CD4-positive, CD25-positive, alpha-beta regulatory T cell (primary cell): ENCODE measurements at places on chromosomes 4 and X.

DNA sequence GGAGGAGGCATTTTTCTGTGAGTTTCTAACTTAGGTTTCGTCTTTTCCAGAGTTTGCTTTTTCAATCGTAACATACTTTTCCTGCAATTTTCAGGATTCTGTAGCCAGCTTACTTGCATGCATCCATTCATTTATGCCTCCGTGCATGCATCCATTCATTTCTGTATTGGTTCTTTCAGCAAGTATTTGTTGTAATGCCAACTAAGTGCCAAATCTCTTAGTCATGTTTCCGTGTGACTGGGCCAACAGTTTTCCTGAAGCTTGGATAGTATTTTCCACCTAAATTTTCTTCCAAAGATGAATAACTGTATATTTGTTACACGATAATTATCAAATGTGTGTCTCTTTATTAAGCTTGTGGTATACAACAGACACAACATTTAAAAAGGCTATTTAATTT lies 41.5 kb downstream of the CBLL2 start:
- no peak for DNase-seq

DNA sequence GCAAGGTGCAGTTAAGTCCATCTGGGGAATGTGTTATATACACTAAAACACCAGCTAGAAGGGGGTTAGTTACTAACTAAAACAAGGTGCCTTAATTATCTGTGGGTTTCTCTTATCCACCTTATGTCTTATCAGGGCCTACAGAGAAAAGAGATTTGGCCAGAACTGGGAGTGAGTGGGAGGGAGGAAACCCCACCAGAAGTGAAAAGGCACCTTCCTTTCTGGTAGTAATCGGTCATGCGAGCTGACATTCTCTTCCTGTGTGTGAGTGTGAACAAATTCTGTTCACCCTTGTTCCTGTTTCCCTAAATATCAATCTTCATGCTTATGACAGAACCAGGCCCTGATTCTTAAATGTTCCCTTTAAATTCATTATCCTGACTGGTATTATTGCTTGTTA lies 43.5 kb downstream of the SRPX2 start:
- DNase-seq = no peak

DNA sequence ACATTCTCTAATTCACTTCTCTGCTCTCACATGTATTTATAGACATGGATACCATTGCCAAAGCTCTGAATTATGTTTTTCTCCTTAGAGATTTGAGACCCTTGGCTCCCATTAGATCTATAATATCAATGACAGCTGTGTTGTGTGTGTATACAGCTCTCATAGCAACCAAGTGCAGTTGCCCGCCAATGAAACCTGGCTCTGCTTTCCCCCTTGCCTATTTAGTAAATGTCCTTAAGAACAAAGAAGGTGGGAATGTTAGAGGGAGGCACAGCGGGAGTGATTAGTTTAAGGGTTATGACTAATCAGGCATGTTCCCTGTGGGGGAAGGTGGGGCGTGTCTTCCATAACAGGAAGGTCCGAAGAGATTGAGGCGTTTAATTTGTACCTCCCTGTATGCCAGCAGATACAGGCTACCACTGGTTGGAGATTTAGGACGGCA lies 100.5 kb upstream of the TBC1D9 start:
- no peak for DNase-seq

DNA sequence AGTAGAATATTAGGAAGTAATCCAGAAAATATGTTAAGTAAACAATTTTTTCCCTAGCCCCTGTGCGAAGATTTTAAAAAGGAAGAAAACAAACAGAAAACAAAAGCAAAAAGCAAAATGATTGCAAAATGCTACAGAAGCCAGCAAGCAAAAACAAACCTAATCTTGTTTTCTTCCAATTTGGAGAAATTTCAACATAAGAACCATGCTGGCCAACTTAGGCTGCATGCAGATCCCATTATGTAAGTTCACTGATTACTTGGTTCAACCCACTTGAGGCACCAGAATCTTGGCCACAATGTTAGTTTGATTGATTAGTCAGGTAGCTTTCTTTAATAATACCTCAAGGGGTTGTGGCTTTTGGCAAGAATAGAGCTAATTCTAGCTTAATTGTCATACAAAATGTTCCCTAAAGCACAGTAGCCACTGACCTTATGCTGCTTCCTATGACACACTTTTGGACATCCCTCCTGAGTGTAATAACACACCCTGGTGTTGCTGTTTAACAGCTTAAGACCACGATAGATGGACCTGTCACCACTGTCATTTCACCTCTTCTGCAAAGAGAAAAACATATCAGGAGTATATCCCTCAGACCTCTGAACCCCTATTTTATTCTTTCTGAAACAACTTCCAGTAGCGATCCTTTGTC lies 2342.1 kb downstream of the PCDH7 start:
- DNase-seq = no peak

DNA sequence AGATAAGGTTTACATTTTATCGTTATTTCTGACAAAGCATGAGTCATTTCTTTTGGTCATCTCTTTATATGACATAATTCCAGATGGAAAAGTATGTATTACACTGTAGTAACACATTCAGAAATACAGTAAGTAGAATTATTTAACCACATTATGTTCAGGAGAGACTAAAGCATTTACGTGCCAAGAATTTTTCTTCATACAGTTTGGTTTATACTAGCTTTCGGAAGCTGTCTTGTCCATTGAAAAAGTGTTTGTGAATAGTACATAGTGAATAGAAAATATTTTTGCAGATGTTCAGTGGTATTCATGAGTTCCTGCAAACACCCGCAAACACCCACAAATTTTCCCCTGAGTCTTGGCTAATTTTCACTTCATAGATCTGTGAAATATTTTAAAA lies 1033.0 kb upstream of the INTU start:
- DNase-seq = no peak

DNA sequence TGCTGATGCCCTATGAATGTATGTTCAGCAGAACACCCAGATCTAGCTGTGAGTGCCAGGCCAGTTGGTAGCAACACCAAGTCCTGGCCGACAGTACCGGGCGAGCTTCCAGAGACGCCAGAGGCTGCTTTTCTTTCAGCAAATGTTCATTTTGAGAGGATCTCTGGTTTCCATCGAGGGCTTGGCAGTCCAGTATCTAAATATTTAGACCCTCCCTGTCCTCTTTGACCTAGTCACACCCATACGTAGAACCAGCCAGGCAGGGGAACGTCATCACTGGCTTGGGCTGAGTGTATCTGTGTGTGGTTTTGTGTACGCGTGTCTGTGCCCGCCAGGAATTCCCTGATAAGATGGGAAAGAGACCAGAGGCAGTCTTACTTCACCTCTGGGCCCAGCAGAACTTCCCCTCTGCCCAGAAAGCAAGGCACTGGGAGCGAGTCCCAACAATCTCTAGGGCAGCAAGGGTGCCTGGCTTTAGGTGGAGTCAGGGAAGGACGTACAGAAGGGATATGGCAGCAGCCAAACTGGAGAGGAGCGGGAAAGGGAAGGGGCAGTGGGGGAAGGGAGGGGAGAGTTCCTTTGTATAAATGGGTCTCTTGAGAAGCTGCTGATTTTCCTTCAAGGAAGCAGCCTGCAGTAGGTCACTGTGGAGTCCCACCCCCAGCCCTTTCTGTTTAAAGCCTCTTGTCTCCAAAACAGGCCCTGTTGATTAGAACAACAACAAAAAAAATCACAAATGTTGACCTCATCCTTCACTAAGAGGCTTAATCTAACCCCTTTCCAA lies 15.0 kb upstream of the ELF4 start:
- DNase-seq = no peak
